Naive thymus-derived CD4-positive, alpha-beta T cell (primary cell): ENCODE measurements at places on chromosomes 1 and 21. TPM values are rescaled to one million over a fixed set of nuclear protein-coding genes. Genes with fewer than 3 reads are reported as not detected.

SYT11 gene
- 13.5 TPM for total RNA-seq

CLDN14 gene
- total RNA-seq, result not detected in 2 replicates

MAP3K21 gene
- 0.94 TPM for total RNA-seq

KIF21B gene
- 70.3 TPM for total RNA-seq

FCER1G gene
- 13.9 TPM for total RNA-seq

DNA sequence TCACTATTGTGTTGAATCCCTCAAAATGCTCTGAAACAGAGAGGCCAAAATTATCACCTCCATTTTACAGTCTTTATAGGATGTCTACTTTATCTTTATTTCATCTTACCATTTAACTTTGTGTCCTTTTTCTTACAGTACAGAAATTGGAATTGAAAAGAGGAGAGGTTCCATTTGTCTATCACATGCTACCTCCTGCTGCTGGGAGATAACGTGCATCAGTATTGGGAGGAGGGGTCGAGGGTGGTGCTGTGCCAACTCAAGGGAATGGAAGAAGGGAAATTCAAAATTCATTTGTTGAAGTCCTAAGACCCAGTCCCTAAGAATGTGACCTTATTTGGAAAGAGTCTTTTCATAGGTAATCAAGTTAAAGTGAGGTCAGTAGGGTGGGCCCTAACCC is 85.3 kb downstream of the HHIPL2 start:
- no peak overlapping the region for H3K27ac ChIP-seq
- no peak overlapping the region for H3K4me3 ChIP-seq
- H3K36me3 ChIP-seq, result no peaks in the 10 kb centered on the region
- DNase-seq, result no peak

DNA sequence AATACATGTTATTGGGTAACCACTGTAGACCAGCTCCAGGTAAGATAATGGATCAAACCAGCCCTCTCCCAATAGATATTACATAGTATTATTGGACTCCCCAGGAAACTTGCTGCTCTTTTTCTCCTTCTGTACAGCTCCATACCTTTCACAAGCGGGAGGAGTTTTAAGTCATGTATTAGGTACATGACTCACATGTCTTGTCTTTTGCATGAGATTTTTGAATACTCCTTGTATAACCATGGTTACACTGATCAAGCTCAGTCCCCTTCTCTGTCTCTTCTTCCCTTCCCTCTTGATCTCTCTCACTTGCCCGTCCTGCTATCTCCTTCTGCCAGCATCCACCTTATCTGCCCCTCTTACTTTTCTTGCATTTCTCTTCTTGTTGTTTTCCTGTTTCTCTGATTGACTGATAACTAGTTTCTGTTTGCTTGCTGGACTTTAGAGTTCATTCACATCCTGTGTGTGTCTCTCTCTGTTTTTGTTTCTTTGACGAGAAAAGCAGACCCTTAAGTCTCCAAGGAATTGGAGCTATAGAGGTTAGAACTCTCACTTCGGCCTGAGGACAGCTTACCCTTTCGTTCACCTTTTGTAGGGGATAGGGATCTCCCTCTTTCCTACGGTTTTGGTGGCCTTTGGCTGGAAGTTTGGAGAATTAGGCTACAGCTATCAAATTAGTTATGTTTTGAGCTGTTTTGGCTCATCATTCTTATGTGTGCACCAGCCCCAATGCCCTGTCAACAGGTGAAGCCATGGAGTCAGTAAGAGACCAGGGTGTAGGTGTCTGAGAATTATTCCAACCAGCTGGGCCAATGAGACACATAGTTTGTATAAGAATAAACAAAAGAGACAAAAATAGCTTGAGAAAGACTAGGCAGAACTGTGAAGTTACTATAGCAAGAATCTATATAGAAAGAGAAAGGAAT is 49.0 kb upstream of the ASB17 start:
- DNase-seq, result no peak
- H3K4me3 ChIP-seq, result no peak overlapping the region
- no peak overlapping the region for H3K27ac ChIP-seq
- H3K36me3 ChIP-seq, result no peaks in the 10 kb centered on the region
- H3K4me1 ChIP-seq, result no peaks in the 10 kb centered on the region

GRCh38 chr1:79193211-79194079 is 186.9 kb upstream of the ADGRL4 start:
- H3K4me3 ChIP-seq, result no peak overlapping the region
- H3K36me3 ChIP-seq, result no peaks in the 10 kb centered on the region
- no peak for DNase-seq
- no peaks in the 10 kb centered on the region for H3K27me3 ChIP-seq
- H3K4me1 ChIP-seq, result no peaks in the 10 kb centered on the region

- no peak overlapping the region for H3K27ac ChIP-seq
- H3K36me3 ChIP-seq, result no peaks in the 10 kb centered on the region
- no peaks in the 10 kb centered on the region for H3K27me3 ChIP-seq
- no peak for DNase-seq
These were observed 18.6 kb downstream of the INSRR start for GRCh38 chr1:156840186-156840897.

DNA sequence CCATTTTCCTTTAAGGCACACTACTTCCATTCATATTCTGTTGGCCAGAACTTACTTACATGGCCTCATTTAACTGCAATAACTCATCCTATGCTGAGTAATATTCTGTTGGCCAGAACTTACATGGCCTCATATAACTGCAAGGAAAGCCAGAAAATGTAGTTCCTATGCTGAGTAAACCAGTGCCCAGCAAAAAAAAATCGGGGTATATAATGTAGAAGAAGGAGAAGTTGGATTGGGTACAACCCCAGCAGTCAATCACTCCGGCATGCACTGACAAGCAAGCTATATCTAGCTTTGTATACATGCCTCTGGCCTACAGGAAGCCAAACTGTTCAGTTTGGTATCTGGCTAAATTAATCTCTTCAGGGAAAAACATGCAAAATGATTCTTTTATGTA is 39.4 kb upstream of the PPIH start:
- no peaks in the 10 kb centered on the region for H3K36me3 ChIP-seq
- H3K4me3 ChIP-seq, result no peak overlapping the region
- H3K27me3 ChIP-seq, result no peaks in the 10 kb centered on the region
- DNase-seq, result no peak

- no peak for DNase-seq
- no peaks in the 10 kb centered on the region for H3K27me3 ChIP-seq
- no peaks in the 10 kb centered on the region for H3K4me1 ChIP-seq
- no peak overlapping the region for H3K27ac ChIP-seq
- no peak overlapping the region for H3K4me3 ChIP-seq
These were observed 124.1 kb downstream of the POU2F1 start for GRCh38 chr1:167344615-167345385.

GRCh38 chr1:182338806-182339370 is 52.7 kb downstream of the GLUL start:
- H3K27me3 ChIP-seq, result no peaks in the 10 kb centered on the region
- H3K4me3 ChIP-seq, result no peak overlapping the region
- H3K27ac ChIP-seq, result no peak overlapping the region

- no peaks in the 10 kb centered on the region for H3K36me3 ChIP-seq
- H3K27ac ChIP-seq, result no peak overlapping the region
- H3K27me3 ChIP-seq, result no peaks in the 10 kb centered on the region
- no peaks in the 10 kb centered on the region for H3K4me1 ChIP-seq
- DNase-seq, result no peak
These were observed 66.7 kb downstream of the TLR5 start for GRCh38 chr1:223076362-223076761.

- H3K27me3 ChIP-seq, result no peaks in the 10 kb centered on the region
- H3K27ac ChIP-seq, result no peak overlapping the region
- H3K4me3 ChIP-seq, result no peak overlapping the region
These were observed 3.1 kb downstream of the AGO1 start for GRCh38 chr1:35885961-35886558.

- H3K4me1 ChIP-seq, result peaks cover 20% of the 10 kb centered on the region
- H3K4me3 ChIP-seq, result no peak overlapping the region
- H3K36me3 ChIP-seq, result no peaks in the 10 kb centered on the region
- no peaks in the 10 kb centered on the region for H3K27me3 ChIP-seq
- no peak overlapping the region for H3K27ac ChIP-seq
These were observed 34.3 kb downstream of the SMG7 start for GRCh38 chr1:183506561-183506960.

DNA sequence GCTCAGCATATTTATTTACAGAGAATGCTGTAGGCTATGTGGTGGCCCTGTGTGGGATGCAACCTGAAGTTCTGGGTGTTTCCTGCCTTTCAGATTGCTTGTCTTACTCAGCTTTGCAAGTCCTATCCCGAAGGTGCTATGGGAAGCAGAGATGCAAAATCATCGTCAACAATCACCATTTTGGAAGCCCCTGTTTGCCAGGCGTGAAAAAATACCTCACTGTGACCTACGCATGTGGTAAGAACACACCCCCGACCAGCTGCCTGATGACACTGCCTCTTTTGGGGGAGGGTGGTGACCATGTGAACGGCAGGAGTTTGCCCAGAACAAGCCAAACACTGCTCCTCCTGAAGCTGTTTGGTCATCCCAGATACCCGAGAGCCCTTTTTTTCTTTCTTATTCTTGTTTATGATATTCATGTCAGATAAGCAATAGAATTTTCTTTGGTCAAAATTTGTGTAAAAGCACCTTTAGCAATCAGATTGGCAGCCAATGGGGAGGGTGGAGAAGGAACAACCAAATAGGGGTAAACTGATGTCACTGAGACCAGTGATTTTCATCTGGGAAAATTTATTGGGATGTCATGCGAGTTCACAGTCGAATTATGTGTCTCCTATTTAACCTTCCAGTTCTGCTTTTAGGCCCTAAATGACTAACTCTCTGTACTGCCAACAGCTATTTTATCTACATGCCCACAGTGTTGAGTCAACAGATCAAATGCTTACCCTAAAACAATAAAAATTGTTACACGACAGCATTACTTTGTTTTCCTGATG is 82.6 kb downstream of the EVA1C start:
- no peak overlapping the region for H3K27ac ChIP-seq
- no peaks in the 10 kb centered on the region for H3K36me3 ChIP-seq
- no peak overlapping the region for H3K4me3 ChIP-seq
- no peaks in the 10 kb centered on the region for H3K27me3 ChIP-seq
